ENCODE measurements at places on chromosomes 7 and 10.

- DNase-seq: no peak
Observed at GRCh38 chr7:16667355-16667754, 21.4 kb downstream of the BZW2 start.

- no peak for DNase-seq
Observed at GRCh38 chr10:48213047-48213446, 61.4 kb downstream of the FRMPD2 start.

DNA sequence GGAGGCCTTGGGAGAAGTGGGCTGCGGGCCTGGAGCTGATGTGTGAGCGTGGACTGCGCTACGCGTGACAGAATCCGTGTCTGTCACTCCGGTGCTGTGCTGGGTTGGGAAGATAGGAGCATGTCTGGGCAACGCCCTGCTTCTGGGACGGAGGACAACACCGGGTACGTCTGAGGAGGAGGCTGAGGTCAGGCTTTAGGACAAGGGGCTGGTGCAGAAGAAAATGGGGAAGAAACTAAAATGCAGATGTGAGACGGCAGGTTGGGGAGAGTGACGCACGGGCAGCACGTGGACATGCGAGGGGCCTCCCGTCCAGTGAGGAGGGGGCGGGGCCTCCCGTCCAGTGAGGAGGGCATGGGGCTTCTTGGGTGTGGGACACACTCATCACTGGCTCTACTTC is 207.4 kb downstream of the DNAJB6 start:
- DNase-seq: peak; percentile 75

DNA sequence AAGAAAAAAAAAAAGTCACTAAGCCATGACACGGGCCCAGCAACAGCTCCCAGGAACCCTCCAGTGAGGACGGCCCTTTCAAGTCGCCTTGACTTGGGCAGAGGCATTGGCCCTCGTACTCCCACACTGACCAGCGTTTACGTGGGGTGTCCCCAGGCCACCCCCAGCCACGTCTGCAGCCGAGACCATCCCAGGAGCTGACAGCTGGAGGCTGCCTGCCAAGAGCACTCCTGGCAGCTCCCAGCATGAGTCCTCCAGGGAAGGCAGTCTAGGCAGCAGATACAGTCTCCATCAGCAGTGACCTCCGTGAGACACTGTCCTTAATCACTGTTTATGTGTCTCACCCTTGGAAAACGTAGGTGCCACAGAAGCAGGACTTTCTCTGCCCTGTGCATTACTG is 86.5 kb downstream of the PROSER2 start:
- no peak for DNase-seq

- no peak for DNase-seq
Observed at GRCh38 chr10:123134915-123135414, 805 bp upstream of the HMX3 start.

DNA sequence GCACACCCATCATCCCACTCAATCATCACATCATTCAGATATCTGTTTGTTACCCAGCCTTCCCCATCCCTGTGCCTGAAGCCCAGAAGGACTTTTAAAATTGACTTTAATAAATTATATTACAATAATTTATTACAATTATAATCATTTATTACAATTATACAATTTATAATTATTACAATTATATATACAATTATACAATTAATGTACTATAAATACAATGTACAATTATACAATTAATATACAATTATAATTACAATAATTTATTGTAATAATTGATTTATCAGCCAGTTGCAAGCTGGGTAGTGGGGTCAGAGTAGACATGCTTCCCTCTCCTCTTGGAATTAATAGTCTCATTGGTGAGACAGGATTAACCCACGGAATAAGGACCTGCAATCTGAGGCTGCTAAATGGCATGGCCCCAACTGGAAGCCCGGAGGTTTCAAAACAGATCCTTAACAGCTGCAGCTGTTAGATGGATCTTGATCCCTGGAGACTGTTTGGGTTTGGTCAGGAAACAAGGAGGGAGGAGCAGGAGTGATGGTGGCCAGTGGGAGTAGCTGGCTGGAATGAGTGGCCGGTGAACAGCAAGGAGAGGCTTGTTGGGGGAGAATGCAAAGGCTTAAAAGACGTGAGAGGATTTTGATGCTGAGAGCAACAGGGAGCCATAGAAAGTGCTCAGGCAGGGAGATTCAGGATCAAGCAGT is 402.8 kb upstream of the PODXL start:
- no peak for DNase-seq

- DNase-seq: no peak
Observed at GRCh38 chr10:88676283-88677060, 12.2 kb downstream of the LIPF start.

GRCh38 chr7:90269163-90269562 is 24.2 kb downstream of the CFAP69 start:
- no peak for DNase-seq

DNA sequence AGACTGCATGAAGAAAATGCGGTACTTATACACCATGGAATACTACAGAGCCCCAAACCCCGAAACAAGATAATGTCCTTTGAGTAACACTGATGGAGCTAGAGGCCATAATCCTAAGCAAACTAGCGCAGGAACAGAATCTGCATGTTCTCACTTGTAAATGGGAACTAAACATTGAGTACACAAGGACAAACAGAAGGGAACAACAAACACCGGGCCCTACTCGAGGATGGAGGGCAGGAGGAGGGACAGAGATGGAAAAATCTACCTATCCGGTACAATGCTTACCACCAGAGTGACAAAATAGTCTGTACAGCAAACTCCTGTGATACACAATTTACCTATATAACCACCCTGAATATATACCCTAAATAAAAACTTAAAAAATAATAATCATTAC is 507.9 kb downstream of the IPMK start:
- DNase-seq: no peak

- DNase-seq: no peak
Observed at GRCh38 chr10:133454204-133454893, 604 bp downstream of the SCART1 start.

GRCh38 chr10:90308223-90308622 is 549.6 kb downstream of the HTR7 start:
- DNase-seq: no peak

GRCh38 chr7:68185631-68186456 is 1189.2 kb downstream of the TYW1 start:
- DNase-seq: no peak

- no peak for DNase-seq
Observed at GRCh38 chr10:81309041-81309552, 565.9 kb upstream of the NRG3 start.

DNA sequence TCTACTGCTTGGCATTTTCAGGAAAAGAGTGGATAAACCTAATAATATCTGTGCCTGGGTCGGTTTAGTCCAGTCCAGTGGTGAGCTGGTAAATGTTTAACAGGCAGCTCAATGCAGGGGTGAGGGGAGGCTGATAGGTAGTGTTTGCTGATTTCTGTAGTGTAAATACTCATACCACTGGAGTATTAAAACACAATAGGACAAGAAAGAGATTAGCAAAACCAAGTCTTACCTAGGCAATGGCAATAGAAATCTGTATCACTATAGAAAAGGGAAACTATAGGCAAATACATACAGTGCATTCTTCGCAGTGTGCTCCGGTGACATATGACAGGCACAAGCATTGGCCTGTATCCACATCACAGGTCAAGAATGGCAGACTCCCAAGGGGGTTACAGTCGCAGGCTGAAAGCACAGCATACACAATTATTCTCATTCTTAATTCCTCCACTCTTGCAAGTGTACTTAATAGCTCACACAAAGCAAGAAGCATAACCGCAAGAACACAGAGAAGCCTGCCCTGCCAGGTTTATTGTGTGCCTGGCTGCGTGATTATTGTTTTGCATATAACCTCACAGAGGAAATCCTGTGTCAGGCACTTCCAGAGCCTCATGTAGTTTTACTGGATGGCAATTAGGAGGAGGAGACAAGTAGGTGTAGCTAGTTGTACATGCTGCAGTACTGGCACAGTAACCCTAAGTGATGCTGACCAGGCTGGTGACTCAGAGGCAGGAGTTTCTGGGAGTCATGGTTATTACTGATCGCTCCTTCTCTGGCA is 35.0 kb downstream of the LAMB4 start:
- no peak for DNase-seq

DNA sequence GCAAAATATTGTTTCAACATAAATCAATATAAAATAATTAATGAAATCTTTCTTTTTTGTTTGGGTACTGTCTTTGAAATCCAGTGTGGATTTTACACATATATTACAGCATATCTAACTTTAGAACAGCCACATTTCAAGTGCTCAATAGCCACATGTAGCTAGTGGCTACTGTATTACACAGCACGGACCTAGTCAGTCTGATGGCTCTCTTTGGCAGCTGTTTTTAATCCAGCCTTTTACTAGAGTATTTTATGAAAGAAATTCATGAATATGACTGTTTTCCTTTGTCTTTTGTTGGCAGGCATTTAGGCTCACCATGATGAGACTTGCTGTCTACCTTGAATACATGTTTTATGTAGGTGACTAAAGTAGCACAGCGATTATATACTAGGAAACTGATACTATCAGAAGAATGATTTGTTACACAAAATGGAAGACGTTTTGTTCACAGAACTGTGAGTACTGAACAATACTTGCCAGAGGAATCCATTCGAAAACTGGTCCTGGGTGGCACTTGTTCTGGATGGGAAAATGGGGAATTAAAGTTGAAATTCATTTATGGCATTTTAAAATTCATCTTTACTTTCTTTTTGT is 386.7 kb downstream of the PHTF2 start:
- no peak for DNase-seq

GRCh38 chr7:141313896-141314295 is 237.3 kb upstream of the AGK start:
- DNase-seq: no peak

GRCh38 chr7:64562256-64562625 is 630 bp downstream of the ZNF680 start:
- DNase-seq: no peak

DNA sequence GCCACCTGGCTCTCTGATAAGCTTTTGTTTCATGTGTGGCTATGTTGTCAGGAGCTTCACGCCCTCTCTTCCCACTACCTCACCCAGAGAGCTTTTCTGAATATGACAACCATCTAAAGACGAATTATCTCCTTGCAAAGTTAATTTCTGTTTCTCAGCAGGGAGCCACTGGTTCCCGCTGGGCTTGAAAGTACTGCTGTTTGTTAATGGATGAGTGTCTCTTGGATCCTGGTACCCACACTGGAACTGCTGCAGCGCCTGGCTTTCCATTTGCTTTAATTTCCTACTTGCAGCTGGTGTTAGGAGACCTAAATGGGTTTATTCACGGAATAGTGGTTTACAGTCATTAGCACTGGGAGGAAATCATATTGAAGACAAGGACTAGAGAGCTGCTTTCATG is 267.9 kb upstream of the LRGUK start:
- no peak for DNase-seq

DNA sequence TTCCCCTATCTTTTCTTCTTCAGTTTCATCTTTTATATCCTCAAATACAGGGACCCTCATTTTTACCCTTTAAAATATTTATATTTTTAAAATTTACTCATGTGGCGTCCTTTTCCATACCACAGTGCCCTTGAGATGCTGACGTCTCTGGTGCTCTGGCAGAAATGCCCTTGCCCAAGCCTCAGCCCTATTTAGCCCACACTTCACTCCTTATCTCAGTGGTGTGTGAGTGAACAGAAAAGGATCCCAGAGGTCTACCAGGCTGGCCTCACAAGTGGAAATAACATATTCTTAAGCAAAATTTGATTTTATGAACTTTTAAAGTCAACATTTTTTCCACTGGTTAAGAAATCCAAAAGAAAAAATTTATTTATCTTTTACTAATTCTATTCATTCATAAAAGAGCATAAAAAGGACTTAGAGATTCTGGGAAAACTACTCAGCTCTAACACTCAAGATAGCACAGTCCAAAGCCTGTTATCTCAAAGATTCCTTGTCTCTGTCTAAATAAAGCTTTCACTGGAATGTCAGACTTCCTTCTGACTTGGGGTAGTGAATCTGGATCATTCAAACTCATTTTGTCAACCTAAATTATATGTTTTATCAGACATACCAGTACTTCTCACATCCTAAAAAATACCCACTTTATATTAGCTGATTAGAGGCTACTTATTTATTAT is at the start of gene NEBL:
Gene NEBL (minus strand): TSS at position 166 of the 680 bp plus-strand sequence. CDS start 106 bp downstream, at position 60.
- no peak for DNase-seq

GRCh38 chr10:80191589-80192270 is 13.6 kb downstream of the ANXA11 start:
- peak; percentile 47 for DNase-seq

DNA sequence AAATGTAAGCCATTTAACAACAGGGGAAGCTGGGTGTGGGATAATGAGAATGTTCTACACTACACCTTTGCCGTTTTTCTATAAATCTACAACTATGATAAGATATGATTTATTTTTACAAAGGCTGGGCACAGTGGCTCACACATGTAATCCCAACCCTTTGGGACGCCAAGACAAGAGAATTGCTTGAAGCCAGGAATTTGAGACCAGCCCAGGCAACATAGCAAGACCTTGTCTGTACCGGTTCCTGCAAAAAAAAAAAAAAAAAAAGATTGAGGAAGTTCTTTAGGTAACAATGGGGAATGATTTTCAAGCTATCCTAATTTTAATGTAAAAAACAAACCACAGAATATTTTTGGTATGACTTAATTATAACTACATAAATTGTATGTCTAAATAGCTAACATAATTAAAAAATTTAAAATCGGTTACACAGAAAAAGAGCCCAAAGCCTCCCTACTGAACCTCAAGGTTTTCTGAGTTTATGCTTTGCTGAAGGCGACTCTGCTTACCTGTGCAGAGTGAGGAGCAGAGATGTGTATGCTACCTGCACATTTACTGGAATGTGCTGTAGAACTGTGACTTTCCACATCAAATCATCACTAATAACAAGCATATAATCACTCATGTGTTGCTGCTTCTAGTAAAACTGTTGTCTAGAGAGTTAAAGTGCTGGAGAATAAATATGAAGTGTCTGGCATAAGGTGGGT is 163.4 kb downstream of the ATE1 start:
- no peak for DNase-seq

GRCh38 chr7:87312215-87312865 is 33.1 kb upstream of the CROT start:
- DNase-seq: peak; percentile 72

- DNase-seq: no peak
Observed at GRCh38 chr10:69181433-69181832, 1.4 kb downstream of the SUPV3L1 start.

GRCh38 chr10:27717861-27718260 is 27.8 kb downstream of the MKX start:
- DNase-seq: no peak

DNA sequence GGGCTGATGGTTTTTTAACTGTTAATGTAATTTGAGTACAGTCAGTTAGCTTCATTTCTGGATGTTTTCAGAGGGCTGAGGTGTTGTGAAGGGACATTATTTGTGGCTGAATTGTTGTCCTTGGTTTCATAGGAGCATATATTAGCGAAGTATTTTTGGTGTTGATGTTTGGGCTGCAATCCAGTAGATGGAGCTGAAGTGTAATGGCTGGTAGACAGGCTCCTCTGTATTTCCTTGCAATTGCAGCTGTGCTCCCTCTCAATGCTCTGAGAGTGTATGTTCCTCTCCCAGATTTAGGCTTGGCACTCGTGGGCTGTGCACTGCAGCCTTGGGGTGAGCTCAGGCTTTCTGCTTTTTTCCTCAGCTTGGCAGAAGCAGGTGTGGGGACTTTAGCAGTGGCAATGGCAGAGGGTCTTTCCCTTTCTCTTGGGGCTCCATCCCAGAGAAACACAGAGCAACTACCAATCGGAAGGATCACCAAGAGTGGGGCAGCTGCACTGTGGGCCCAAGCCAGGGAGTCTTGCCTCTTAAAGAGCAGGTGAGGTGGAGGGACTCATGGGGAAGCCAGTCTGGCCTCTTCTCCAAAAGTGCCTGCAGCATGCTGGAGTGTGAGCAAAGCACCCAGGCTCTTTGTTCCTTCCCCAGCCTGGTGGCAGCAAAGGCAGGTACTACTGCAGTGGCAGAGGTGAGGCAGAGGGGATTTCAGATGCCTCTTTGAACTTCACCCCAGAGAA is 544.4 kb downstream of the SH2D4B start:
- DNase-seq: no peak

All from posterior cingulate gyrus (tissue), 11 donors.